Tibial nerve (tissue), 4 donors: ENCODE measurements at places on chromosomes 2 and 18. TPM values are rescaled to one million over a fixed set of nuclear protein-coding genes. Genes with fewer than 3 reads are reported as not detected.

NEURL3 gene
- total RNA-seq, result 1.5 TPM

KIAA2012 gene
- total RNA-seq, result not detected

ANKAR gene
- 38.8 TPM for total RNA-seq

HOXD11 gene
- total RNA-seq, result not detected

FIGN gene
- total RNA-seq, result 12.3 TPM

POTEJ gene
- not detected for total RNA-seq

ACOXL gene
- total RNA-seq, result not detected

TSPYL6 gene
- total RNA-seq, result not detected

ABCG8 gene
- not detected for total RNA-seq

EPB41L5 gene
- total RNA-seq, result 11.4 TPM

HTR2B gene
- total RNA-seq, result 0.20 TPM

- DNase-seq, result no peak
These were observed 7.7 kb downstream of the TSHZ1 start for GRCh38 chr18:75218065-75218923.

- DNase-seq, result no peak
These were observed 92.7 kb downstream of the XRCC5 start for GRCh38 chr2:216201692-216202306.

GRCh38 chr2:128234613-128235012 lies 84.1 kb downstream of the HS6ST1 start:
- DNase-seq, result no peak

DNA sequence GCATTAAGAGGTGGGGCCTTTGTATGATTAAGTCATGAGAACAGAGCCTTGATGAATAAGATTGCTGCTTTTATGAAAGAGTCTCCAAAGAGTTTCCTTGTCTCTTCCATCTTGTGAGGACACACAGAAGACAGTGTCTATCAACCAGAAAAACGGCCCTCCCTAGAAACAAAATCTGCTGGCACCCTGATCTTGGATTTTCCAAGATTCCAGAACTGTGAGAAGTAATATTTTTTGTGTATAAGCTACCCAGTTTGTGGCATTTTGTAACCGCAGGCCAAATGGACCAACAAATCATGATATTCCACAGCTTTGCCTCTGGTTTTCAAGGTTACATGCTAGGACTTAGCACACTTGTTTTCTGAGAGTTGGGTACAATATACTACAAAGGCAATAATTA lies 687.8 kb downstream of the TDRD15 start:
- no peak for DNase-seq

GRCh38 chr2:169721016-169721415 lies 12.6 kb upstream of the KLHL23 start:
- DNase-seq, result no peak

DNA sequence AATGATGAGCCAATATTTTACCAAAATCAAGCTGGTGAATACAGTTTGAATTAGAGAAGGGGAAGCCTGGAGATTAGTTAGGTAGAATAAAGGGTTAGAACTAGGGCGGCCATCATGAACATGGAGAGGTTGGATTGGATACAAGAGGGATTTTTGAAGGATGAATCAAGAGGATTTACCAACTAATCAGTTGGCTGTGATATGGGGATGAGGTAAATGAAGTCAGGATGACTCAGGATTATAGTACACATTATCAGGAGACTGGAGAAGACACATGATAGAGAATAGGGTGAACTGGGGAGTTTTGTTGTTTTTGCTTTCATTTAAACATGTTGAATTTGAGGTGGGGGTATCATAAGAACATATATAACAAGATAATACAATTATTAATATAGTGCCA lies 73.8 kb upstream of the PROKR1 start:
- DNase-seq, result no peak

DNA sequence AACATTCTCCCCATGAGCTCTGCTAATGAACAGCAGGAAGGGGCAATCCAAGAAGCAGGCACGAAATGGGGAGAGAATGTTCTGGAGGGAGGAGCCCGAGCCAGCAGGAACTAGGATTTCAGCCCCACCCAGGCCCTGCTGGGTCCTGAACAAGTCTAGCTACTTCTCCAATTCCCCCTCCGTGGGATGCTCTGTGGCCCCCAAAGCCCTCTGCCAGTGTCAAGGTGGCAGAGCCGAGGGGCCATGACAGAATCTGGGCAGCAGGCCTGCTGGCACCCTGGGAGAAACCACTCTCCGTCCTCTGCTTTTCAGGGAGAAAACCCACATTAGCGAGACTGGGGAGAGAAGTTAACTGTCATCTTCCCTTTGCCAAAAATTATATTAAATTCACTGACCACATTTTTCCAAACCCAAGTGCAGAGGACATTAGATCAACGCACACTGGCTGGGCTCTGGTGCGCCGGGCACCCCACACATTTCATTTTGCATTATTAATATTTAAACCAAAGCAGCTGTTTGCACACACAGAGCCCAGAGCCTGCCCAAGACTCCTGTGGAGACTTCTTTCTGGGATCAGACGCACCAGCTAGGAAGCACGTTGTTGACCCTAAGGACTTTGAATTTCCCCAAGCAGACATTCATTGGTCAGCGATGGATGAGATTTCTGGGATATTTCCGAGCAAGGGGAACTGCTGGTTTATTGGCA lies 80.2 kb upstream of the PKDCC start:
- DNase-seq, result no peak

DNA sequence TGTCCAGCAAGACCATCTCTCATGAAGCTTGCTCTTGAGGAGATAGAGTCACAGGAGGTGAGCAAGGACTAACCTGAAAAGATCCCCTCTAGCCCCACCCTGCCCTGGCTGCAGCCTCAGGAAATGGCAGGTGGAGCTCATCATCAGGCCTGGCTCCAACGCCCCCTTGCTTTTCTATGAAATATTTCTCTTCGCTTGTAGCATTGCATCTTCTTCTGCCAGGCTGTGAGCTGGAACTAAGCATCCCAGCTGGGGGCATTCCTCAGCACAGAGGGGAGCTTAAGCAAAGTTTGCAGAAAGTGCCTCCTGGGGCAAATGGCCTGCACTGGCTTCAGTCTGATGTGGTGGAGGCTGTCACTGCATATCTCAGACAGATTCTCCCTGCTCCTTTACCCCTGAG lies 90.1 kb upstream of the LGALSL start:
- DNase-seq, result no peak

DNA sequence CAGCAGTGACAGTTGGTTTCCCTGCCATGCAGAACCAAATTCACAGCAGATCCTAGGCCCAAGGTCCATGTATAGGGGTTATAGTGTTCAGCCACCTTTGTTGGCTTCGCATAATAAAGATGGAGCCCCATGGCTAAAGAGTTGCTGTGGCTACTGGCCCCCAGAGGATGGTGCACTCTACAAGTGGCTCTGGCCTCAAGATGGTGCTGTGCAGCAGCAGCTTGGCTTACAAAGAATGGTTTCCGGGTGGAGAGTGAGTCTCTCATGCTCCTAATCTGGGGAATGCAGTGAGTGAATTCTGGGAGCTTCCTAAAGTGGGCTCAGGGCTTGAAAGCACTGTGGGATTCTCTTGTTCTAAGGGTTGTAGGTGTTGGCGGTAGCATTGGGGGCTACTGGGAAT lies 1199.7 kb downstream of the CNTNAP5 start:
- no peak for DNase-seq

- DNase-seq, result no peak
These were observed 54.4 kb downstream of the DTNA start for GRCh38 chr18:34764451-34764850.

DNA sequence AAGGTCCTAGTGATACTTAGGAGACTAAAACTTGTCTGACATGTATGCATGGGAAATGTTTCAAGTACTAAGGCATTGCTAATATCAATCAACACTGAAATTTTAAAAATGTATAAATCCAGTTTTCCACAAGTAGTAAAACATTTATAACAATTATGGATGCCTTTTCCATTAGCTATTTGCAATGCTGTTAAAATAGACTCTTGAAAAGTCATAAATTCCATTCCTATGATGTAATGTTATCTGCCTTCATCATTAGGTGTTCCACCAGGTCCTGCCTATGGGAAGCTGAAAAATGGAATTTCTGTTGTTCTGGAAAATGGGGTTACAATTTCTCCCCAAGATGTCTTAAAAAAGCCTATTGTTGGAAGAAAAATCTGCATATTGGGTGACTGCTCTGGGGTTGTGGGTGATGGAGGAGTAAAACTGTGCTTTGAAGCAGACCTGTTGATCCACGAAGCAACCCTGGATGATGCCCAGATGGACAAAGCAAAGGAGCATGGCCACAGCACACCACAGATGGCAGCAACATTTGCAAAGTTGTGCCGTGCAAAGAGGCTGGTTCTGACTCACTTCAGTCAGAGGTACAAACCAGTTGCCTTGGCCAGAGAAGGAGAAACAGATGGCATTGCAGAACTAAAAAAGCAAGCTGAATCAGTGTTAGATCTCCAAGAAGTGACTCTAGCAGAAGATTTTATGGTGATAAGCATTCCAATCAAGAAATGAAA lies 18.7 kb downstream of the ELAC1 start:
- no peak for DNase-seq

- no peak for DNase-seq
These were observed 3.8 kb downstream of the MATN3 start for GRCh38 chr2:20008703-20009102.

DNA sequence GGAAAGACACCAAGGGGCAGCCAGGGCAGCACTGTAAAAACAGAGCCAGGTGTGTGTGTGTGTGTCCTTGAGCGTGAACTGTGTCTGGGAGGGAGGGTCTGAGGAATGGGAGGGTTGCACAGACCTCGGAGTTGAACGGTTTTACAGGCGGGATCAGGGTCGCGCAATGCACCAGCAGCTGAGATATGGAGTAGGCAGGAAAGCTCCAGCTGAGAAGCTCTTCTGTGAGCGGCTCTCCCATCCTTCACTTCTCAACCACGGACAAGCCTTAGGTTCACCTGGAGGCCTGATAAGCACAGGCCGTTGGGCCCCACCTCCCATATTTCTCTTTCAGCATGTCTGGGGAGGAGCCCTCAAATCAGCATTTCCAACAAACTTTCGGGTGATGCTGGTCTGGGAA lies 12.1 kb downstream of the SERTAD2 start:
- no peak for DNase-seq

DNA sequence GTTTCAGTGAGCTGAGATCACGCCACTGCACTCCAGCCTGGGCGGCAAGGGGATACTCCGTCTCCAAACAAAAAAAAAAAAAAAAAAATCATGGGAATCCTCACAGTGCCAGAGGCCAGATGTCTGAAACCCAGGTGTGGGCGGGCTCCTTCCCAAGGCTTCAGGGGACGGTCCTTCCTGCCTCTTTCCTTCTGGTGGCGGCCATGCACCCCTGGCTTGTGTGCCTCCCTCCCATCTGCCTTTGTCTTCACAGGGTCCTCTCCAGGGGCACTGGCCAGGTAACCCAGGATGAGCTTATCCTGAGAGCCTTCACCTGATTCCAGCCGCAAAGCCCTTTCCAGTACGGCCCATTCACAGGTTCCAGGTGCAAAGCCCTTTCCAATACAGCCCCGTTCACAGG lies 40.9 kb upstream of the GPC1 start:
- no peak for DNase-seq

DNA sequence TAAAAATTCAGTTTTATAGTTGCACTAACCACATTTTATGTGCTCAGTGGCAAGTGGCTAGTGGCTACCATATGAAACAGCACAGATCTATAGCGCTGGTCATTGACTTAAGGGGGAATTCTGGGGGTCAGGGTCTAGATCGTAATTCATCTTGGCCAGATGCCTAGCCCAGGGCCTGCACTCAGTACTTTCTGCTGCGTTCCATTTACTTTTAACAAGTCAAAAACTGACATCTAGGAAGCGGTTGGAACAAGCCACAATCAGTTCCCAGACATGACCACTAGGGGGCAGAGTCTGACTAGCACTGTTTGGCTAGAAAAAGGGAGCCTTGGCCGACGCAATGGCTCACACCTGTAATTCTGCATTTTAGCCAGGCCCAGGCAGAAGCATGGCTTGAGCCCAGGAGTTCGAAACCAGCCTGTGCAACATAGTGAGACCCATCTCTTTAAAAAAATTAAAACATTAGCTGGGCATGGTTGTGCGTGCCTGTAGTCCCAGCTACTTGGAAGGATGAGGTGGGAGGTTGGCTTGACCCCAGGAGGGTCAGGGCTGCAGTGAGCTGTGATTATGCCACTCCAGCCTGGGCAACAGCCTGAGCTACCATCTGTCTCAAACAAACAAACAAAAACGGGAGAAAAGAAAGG lies 9.0 kb upstream of the TMBIM1 start:
- peak; percentile 81 for DNase-seq

- DNase-seq, result no peak
These were observed 52.8 kb downstream of the SLC4A10 start for GRCh38 chr2:161676902-161677496.

DNA sequence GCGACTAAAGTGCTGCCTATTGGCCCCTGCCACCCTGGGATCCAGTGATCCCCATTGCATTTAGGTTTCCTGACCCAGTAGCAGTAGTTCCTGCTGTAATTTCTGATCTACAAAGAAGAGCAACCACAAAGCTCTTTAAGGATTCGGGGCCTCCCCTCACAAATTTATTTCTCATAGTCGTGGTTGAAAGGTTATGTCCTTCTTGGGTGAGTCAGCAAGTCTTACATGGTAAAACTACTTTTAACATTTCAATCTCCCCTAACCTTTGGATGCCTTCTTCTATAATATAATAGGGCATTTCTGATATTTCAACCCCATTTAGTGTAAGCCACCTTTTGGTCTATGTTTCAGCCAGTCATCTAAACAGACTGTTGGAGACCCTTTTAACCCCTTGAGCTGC lies 14.9 kb downstream of the PIKFYVE start:
- no peak for DNase-seq

- no peak for DNase-seq
These were observed 265.4 kb downstream of the ZNF385B start for GRCh38 chr2:179596018-179596417.

DNA sequence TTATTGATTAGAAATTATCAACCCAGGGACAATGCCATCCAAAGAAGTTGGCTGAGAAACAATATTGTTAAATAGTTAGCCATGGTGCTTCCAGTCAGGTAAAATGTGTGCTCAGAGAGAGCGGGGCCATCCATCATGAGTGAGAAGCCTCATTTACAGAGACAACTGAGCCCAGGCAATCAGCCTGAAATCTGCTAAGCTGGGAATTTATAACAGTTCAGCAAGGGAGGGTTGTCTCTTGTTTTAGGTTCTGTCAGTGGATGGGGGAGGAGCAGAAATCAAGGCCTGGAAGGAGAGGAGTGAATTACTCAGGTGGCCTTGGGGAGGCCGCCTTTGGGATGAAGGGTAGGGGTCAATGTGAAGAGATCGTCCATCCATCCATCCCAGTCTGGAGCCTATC lies 102.5 kb upstream of the ST8SIA3 start:
- DNase-seq, result no peak

DNA sequence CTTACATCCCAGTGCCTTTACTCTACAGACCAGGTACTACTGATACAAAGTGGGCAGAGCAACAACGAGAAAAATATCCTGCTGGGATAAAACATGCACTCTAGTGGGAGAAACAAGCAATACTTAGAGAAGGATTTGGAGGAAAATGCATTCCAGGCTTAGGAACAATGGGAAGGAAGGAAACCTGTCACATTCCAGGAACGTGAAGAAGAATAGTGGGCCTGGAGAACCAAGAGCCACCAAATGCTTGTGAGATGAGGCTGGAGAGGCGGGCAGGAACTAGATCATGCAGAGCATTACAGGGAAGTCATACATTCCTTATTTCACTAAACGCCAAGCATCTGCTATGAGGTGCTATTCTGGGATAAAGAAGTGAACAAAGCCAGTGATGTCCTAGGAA lies 342.3 kb downstream of the DCC start:
- no peak for DNase-seq

- DNase-seq, result no peak
These were observed 315.7 kb downstream of the GBX2 start for GRCh38 chr2:235852526-235852920.

GRCh38 chr2:239831001-239831731 lies 194.0 kb downstream of the NDUFA10 start:
- no peak for DNase-seq
